ENCODE measurements at places on chromosomes 1 and 21.

DNA sequence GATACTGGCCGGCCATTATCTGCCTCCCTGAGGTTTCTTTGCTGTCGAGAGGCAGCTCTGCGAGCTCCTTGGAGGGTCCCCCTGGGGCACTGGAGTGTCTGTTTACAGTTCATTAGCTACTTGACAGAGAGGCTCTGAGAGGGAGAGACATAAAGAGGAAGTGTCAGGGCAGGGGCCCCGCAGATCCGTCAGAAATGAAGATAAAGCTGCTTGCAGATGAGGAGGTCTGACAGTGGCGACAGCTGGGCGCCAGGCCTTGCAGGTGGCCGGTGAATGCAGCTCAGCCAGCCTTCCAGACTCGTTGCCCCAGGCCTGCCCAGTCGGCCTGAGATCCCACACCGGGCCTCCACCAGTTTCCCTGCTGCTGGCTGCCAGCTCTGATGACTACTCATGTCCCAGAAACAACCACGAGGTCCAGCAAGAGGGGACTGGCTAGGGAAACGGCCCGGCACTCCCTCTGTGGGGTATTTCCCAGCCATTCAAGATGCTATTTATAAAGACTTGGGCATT is 84.7 kb downstream of the DISP3 start:
- no peak for DNase-seq

DNA sequence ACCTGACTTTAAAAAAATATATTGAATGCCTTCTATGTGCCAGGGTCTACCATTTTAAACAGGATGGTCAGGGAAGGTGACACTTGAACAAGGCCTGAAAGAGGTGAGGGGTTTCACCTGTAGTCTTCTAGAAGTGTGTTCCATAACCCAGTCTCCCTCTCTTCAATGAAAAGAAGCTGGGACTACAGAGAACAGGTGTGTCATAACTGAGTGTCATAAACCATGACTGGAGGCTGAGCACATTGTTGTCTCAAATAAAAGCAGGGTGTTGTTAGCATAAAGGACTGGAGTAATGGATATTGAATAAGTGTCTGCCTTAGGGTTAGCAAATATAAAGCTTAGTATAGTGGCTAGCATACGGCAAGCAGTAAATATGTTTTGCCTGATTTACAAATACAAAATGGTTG is 65.4 kb downstream of the SYDE2 start:
- DNase-seq, result no peak

DNA sequence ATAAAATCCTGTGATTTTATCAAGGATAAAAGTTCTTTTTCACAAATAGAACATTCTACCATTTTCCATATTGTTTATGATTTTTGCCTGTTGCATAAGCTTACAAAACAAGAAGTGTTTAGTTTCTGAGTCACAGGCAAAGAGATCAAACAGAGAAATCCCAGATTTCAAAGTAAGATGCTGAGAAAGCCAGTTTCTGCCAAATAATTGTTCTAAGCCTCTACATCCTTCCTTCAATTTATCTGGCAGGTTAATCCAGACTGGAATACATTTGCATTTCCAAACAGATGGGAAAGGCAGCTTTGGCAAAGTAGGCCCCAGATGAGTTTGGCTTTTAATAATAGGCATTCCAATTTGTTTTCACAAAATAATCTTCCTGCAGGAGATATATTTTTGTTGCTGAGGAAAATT is 2.5 kb downstream of the SLC1A7 start:
- DNase-seq, result no peak

DNA sequence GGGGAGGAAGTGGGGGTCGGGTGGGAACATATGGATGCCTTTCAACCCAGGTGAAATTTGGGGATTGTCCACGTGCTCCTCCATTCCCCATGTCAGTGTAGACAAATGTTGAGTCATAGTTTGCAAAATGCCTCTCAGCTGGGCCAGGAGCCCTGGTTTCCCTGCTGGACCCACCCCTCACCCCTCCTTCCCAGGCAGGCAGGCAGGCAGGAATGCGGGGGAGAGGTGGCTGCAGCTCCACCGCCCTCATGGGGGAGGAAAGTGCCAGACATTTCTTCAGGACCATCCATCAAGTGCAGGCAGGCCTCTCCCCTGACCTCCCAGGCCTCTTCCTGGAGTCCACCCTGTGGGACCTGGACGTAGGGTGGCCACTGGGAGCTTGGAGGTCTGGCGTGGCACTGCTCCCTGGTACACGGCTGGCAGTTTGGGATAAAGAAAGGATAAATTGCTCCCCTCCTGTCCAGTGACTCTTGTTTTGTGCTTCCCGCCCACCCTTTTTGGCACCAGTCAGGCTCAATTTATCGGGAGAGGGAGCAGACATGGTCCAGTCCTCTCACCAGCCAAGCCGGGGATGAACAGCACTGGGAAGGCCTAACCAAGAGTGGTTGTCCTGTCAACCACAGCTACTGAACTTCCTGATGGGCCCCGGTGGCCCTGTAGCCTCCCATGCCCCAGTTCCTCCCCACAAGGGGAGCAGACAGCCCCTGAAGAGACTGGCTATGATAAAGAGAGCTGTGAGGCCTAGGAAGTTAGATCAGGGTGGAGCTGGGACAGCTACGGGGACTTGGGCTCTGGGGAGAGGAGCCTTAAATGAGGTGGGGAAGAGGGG is 18.9 kb downstream of the NPR1 start:
- DNase-seq, result no peak

GRCh38 chr1:32771561-32772280 is 45.4 kb downstream of the YARS1 start:
- no peak for DNase-seq

DNA sequence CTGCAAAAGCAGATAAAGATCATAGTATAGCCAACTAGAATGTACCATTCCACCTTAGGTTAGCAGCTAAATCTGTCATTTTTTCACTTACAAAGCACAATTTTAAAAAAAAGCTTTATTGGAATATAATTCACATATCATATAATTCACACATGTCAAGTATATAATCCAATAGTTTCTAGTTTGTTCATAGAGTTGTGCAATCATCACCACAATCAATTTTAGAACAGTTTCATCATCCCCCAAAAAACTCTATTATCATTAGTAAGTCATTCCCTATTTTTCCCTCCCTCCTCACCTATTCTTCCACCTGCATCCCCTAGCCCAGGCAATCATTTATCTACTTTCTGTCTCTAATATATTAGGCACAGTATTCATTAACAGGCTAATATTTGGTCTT is 32.0 kb upstream of the INSL5 start:
- DNase-seq, result no peak

GRCh38 chr1:29312469-29313461 is 76.4 kb downstream of the PTPRU start:
- no peak for DNase-seq
